ENCODE measurements at places on chromosomes 7 and 10.

DNA sequence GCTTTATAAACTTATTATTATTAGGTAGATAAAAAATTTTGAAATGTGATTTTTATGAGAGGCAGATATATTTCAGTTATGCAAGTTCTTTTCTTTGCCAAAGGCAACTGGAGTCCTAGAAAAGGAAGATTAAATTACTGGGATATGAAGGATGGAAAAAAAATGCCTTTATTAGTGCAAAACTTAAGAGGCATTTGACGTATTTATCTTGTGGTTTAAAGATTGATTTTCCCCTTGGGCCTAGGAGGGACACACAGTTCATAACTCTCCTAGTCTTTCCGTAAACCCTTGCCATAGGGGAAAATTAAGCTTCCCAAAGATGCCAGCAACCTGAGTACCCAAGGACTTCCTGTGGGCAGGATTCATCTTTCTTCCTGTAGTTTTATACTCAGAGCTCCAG lies 3.1 kb upstream of the STEAP4 start:
- DNase-seq: no peak

- no peak for DNase-seq
Measured at GRCh38 chr7:116772926-116773749, 89.2 kb upstream of the CAPZA2 start.

DNA sequence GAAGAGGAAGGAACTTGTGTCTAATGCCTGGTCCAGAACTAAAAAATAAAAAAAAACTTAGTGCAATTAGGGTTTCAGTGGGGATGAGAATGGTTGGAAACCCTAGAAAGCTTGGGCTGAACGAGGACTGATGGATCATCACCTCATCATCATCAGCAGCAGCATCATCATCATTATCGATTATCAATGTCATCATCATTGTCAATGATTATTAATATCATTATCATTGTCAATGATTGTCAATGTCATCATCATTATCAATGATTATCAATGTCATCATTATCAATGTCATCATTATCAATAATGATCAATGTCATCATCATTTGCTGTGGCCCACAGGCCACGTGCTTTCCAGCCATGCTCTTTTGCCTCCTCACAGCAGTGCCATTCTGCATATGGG lies 952.0 kb upstream of the ZNF722 start:
- DNase-seq: no peak

DNA sequence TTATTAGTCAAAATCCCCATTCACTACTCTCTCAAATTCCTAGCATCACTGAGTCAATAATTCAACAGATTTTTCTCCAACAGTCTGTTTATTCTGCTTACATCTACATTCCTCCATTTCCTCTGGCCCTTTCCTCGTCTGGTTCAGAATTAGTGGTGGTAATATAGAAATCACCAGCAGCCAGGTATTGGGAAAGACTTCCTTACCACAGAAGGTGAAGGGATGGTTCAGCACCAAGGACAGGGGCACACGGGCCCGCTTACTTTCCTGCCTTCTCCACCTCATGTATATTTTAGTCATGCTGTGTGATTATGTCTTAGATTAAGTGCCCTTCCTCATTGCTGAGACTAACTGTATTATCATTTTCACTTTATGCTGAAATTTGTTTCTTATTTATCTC lies 70.4 kb upstream of the APBB1IP start:
- no peak for DNase-seq

GRCh38 chr7:90715067-90715466 lies 118.9 kb downstream of the CDK14 start:
- no peak for DNase-seq
